A549 treated with AZD2906 at 1 μM for 4 hours (cell line): ENCODE measurements at places on chromosomes 2 and 18. TPM values are rescaled to one million over a fixed set of nuclear protein-coding genes. Genes with fewer than 3 reads are reported as not detected.

TNFAIP6 gene
- total RNA-seq = 0.51 to 0.89 TPM (median 0.87 TPM) in 5 replicates

LBH gene
- 106 to 205 TPM (median 139 TPM) in 5 replicates for total RNA-seq

SCLY gene
- total RNA-seq = 17.9 to 21.9 TPM (median 19.4 TPM) in 5 replicates

EML6 gene
- 1.3 to 1.5 TPM (median 1.4 TPM) in 5 replicates for total RNA-seq

PLEKHA3 gene
- total RNA-seq = 10.1 to 17.1 TPM (median 15.1 TPM) in 5 replicates

UGT1A9 gene
- total RNA-seq = 3.3 to 5.5 TPM (median 3.7 TPM) in 5 replicates

TRIM43 gene
- total RNA-seq = 0.07 to 0.23 TPM (median 0.09 TPM) in 4 of 5 replicates, not detected in the other

CD8B2 gene
- total RNA-seq = not detected in 5 replicates

ARHGAP28 gene
- 0.09 to 0.17 TPM (median 0.13 TPM) in 4 of 5 replicates, not detected in the other for total RNA-seq
